ENCODE measurements at places on chromosomes 12 and 14.
A peak's percentile ranks its signal among the peaks of the same experiment; 100 is the strongest.

- peak; percentile 84 for DNase-seq
Observed at GRCh38 chr14:77761205-77761931, 412 bp upstream of the SNW1 start.

DNA sequence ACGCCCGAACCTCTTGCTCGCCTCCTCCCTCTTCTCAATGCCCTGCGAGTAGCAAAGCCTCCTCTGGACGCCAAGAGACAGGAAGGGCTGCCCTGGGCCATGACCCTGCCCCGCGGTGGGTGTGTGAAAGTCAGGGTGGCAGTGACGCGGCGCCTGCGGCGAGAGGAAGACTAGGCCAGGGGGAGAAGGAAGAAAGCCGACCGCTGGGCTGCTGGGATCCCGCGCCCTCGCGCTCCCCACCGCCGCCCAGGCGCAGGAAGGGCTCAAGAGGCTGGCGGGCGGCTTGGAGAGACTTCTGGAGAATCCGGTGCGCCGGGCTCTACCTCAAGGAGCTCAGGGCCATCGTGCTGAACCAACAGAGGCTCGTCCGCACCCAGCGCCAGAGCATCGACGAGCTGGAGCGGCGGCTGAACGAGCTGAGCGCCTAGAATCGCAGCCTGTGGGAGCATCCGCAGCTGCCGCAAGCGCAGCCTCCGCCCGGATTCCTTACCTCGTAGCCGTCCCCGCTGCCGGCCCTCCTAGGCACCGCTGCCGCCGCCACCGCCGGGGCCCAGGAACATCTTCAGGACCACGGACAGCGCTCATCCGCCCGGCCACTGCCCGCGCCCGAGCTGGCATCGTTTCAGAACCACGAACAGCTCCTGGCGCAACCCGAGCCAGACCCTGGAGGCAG lies 105.0 kb upstream of the PRB2 start:
- no peak for DNase-seq

GRCh38 chr14:73459959-73460358 lies 1.6 kb upstream of the NUMB start:
- DNase-seq: no peak

DNA sequence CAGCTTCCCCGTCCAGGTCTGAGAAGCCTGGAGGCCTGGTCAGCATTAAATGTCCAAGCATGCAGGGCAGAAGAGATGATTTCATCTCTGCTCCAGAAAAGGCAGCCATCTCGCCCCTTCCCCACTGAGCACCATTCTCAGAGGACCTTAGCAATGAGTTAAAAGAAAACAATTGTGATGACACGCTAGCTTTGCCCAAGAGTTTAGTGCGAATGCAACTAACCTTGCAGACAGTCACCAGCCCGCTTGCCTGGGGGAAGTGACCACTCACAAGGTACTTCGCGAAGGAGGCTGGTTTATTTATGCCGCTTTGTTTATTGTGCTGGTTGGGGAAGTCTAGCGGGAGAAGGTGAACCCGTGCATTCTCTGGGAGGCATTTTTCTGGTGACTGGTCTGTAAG lies 170.7 kb downstream of the RBM19 start:
- no peak for DNase-seq

- DNase-seq: no peak
Observed at GRCh38 chr14:72666610-72667009, 227.3 kb downstream of the DPF3 start.

DNA sequence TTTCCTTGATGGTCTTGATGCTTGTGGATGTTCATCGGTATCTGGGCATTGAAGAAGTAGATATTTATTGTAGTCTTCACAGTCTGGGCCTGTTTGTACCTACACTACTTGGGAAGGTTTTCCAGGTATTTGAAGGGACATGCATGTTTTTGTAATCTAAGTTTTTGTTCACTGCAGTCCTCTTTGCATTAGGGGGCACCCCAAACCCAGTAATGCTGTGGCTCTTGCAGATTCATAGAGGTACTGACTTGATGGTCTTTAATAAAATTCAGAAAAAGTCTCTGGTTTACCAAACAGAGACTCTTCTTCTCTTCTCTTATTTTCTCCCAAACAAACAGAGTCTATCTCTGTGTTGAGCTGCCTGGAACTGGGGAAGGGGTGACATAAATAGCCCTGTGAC lies 150.9 kb upstream of the SLC16A7 start:
- DNase-seq: no peak

- no peak for DNase-seq
Observed at GRCh38 chr14:41490323-41490722, 116.4 kb upstream of the LRFN5 start.

- DNase-seq: no peak
Observed at GRCh38 chr12:131830914-131831571, 2.9 kb downstream of the MMP17 start.

DNA sequence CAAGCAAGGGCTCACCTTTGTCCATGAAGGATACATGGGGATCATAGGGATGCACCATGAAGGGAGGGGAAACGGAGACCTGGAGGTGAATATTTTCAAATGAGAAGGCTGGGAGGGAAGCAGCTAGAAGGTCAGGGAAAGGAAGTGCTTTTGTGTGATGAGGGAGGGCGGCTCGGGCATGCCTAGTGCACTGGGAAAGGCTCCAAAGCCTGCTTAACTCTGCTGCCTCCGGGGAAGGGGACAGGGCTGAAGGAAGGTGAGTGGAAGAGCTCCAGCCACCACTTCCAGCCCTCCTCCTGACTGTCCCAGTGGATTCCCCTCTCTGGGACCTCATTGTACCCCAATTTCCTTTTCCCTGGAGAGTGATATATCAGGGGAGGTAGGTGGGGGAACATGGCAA lies 149.4 kb upstream of the PRMT8 start:
- no peak for DNase-seq

DNA sequence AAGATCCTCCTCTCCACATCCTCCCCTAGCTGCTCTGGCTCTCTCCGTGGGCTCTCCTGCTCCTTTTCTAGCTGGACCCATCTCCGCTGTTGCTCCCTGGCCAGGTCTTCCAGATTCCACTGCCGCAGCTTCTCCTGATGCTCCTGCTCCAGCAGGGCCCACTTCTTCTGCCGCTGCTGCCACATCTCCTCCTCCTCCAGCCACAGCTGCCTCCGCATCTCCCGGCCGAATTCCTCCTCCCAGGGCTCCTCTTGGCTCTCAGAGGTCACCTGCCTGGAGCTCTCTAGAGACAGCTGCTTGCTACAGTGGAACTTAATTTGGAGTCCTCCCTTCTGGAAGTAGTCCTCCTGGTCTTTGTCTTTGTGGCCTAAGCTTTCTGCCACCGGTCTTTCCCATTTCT lies 5.5 kb downstream of the FAM186B start:
- no peak for DNase-seq

DNA sequence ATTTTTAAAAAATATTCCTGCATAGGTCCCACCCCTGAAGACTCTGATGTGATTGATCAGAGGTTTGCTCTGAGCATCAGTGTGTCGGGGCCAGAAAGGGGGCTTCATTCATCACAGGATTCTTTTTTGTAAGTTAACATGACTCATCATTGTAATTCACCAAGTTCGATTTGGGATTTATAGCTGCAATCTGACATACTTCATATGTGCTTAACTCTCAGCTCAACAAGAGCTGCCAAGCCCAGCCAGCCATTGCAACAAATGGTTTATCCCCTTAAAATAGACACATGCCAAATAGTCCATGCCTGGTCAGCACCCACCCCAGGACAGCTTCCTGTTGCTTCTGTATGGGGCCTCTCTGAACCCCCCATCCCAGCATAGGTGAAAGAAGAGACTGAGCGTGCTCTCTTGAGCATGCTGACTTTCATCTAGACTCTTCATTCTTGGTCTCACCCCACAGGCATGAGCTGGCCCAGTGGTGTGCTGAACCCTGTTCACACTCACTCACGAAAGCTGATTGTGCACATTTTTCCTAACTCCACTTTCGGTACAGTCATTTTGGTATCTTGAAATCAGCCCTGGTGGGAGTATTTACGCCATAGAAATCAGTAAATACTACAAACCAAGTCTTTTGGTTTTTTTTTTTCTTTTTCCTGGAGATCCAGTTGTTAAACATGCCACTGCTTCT lies 101.4 kb downstream of the STAB2 start:
- DNase-seq: no peak

DNA sequence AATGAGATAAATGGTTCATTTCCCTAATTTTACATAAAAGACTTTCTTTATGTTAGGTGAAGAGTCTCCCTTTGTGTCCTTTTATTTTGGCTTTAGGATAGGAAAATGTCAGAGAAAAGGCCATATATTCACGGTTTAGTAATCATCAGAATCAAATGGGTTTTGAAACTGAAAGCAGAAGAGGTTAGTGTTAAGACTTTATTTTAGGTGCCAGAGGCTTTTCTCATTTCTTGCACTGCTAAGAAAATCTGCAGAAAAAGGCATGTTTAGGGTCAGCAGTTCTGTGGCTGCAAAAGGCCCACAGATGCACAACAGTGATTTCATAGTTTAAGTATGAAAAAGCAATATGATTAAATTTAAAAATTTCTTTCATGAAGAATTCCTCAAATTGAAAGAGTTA lies 80.4 kb upstream of the SINHCAF start:
- DNase-seq: peak; percentile 65
